NCI-H1930 (cell line): ENCODE measurements at places on chromosomes 13 and 19.

- DNase-seq: no peak
Measured at GRCh38 chr13:49641801-49642291, 13.5 kb downstream of the ARL11 start.

DNA sequence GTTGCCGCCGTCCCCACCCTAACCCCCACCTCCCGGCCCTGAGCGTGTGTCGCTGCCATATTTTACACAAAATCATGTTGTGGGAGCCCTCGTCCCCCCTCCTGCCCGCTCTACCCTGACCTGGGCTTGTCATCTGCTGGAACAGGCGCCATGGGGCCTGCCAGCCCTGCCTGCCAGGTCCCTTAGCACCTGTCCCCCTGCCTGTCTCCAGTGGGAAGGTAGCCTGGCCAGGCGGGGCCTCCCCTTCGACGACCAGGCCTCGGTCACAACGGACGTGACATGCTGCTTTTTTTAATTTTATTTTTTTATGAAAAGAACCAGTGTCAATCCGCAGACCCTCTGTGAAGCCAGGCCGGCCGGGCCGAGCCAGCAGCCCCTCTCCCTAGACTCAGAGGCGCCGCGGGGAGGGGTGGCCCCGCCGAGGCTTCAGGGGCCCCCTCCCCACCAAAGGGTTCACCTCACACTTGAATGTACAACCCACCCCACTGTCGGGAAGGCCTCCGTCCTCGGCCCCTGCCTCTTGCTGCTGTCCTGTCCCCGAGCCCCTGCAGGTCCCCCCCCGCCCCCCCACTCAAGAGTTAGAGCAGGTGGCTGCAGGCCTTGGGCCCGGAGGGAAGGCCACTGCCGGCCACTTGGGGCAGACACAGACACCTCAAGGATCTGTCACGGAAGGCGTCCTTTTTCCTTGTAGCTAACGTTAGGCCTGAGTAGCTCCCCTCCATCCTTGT is 6.4 kb downstream of the YIPF2 start:
- no peak for DNase-seq

DNA sequence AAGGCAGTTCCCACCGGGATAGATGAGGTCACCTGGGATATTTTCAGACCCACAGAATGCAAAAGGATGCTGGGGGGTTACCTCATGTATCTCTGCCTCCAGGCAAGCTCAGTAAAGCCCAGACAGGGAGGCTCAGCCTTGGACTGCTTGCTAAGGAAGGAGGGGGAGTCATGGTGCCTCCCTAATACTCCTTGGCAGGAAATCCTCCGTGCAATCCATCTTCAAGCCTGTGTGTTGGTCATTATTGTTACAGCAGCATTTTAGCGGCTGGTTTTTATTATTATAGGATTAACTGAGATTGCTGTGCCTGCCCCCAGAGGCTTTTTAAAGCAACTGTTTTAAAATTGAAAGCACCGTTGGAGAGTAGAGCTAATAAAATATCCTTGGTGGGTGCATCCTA is 188.5 kb upstream of the UBL3 start:
- no peak for DNase-seq

- DNase-seq: no peak
Measured at GRCh38 chr13:77492982-77493381, 42.5 kb upstream of the SCEL start.

DNA sequence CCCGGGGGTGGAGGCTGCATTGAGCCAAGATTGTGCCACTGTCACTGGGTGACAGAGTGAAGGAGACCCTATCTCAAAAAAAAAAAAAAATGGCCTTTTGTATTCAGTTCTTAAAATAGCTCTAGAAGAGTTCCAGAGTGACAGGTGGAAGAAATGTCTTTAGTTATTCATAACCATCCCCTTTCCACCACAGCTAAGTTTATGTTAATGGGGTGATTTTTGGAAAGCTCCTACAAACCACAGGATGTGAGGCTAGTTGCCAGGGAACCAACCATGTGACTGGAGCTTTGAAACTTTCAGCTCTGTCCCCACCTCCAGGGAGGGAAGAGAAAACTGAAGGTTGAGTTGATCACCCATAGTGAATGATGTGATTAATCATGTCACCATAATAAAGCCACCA is 6.9 kb downstream of the ZNF490 start:
- no peak for DNase-seq

GRCh38 chr13:30431269-30431940 is 9.1 kb downstream of the UBE2L5 start:
- DNase-seq: no peak

DNA sequence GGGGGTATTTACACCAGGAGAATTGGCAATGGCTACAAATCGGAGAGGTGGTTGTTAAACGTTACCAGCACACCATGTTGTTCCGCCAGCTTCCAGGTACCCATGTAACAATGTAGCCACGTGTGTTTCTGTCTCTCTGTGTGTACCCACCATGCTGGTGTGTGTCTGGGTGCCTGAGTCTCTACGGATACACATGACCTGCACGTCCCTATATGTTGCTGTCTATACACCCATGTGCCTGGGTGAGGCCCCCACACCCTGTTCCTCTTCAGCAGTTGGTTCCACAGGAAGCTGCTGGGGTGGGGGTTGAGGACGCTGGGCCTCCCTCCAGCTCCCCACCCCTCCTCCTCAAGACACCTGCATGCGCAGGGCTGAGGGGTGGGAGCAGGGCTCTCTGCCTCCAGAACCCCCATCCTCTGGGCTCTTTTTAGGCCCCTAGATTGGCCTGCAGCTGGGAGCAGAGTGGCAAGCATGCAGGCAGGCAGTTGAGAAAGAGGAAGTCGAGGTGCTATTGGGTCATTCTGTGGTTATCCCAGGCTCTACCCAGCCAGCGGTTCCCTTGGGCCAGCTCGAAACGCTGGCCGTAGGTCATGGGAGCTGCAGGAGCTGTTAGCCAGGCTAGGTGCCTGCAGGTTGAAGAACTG is at the start of gene ARHGEF18:
TSS of gene ARHGEF18 (plus strand) at position 351 of the 644 bp plus-strand sequence. CDS start 13,954 bp downstream, outside the sequence.
- DNase-seq: no peak

DNA sequence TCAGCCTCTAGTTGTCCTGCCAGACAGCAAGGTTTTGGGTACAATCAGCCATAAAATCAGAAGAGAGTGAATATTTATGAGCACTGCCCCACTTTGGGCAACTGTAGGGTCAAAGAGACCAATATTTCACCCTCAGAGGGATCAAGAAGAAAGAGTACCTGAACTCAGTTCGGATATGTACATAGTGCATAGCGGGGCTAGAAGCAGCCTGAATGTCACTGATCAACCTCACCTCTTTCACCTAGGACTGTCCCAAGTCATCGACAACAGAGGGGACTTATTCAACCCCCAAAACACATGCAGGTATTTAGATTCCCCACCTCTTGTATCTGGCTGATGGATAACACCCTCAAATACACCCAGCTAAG is 446.9 kb downstream of the COG6 start:
- DNase-seq: no peak

- no peak for DNase-seq
Measured at GRCh38 chr19:19057317-19057716, 6.5 kb upstream of the SLC25A42 start.

DNA sequence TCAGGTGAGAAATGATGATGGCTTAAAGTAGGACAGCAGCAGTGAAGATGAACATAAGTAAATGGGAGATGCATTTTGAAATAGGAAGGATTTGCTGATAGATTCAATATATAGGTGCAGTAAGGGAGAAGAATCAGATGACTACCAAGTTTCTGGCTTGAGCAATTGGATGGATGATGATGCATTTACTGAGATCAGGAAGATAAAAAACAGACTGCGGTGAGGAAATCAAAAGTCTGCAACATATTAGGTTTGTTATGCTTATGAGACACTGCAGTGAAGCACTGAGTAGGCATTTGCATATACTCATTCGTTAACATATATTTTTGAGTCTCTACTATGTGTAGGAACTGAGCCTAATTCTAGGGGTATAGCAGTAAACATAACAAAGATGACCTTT is 184.2 kb downstream of the LACC1 start:
- DNase-seq: no peak

- DNase-seq: no peak
Measured at GRCh38 chr13:20980430-20980829, 77.9 kb upstream of the XPO4 start.

DNA sequence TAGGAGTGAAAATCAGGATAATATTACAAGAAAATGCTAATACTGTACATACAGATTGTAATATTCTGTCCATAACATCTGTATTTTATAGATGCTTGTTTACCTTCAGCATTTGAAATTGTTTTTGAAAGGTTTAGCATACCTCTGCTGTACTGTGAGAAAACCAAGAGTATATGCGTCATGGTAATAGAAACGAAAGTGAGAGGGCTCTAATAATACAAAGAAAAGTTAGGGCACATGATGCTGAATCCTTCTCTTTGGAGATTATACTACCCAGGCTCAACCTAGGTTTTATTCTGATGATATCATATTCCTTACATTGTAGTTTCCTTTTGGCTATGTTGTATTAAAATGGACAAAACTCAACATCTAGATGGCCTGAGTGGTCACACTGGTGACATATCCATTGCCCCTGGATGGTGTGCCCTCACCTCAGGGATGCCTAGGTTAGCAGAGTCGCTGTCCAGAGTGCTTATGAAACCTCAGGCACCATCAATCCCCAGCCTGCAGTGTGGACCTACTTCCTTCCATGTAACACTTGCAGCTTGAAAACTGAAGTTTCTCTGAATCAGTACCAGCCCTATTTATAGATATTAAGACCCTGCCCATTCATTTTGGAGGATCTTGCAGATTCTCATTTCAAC is 253.7 kb downstream of the KCTD12 start:
- no peak for DNase-seq

DNA sequence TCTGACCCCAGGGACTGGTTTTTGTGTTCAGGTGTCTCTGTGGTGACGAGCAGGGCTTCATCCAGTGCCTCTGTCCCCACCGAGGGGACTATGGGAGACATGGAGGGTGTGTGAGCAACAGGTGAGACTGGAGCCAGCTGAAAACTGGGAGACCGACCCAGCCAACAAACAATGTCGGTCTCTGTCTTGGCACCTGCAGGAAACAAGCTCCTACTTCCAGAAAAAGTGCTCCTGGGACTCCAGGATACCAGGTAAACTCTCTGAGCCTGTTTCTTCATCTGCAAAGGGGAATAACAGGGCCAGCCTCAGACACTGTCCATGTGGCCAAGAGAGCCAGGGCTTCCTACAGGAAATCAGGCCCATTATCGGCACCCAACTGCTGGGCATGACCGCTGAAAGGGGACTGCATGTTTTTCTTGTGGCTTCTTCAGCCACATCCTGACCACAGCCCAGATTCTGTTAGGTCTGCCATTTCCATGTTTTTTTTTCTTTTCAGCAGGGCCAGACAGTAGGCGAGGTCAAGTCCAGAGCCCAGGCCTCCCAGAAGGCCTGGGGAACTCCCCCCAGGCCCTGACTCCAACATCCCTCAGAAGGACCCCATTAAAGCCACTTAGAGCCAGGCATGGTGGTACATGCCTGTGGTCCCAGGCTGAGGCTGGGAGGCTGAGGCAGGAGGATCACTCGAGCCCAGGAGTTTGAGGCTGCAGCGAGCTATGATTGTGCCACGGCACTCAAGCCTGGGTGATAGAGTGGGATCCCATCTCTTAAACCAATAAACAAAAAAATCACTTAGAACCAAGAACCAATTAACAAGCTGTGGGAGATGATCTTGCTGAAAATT is 836 bp upstream of the BST2 start:
- DNase-seq: no peak

DNA sequence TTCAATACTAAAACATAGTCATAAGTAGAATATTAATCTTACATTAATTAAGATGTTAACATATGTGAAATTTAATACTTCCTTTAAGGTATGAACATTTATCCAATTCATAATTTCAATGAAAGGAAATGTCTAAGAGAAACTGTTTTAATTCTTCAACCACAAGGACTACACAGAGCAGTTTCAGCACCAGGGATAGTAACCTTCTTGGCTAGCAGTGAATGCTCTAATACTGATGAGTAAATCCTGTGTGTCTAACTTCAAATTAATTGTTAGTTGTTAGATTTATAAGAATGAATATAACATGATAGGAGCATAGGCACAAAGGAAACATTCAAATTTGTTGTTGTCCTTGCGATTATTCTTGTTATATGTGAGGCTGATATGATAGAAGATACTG is 15.6 kb upstream of the NBEA start:
- no peak for DNase-seq

DNA sequence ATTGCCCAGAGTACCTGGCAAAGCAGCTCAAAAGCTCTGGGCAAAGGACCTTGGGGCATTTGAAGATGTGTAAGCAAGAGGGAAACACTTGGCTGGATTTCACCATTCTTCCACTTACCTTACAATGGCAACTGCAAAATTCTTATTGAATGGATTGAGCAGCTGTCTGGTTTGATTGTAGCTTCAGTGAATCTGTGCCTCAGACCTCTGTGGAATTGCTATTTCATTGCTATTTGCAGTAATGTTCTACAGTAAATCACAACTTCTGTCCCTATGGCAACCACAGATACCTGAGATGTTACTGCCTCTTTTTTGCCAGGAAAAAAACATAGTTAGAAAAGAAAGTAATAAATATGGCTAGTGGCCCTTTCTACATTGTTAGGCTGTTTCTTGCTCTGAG is 519.5 kb downstream of the SUCLA2 start:
- DNase-seq: no peak

DNA sequence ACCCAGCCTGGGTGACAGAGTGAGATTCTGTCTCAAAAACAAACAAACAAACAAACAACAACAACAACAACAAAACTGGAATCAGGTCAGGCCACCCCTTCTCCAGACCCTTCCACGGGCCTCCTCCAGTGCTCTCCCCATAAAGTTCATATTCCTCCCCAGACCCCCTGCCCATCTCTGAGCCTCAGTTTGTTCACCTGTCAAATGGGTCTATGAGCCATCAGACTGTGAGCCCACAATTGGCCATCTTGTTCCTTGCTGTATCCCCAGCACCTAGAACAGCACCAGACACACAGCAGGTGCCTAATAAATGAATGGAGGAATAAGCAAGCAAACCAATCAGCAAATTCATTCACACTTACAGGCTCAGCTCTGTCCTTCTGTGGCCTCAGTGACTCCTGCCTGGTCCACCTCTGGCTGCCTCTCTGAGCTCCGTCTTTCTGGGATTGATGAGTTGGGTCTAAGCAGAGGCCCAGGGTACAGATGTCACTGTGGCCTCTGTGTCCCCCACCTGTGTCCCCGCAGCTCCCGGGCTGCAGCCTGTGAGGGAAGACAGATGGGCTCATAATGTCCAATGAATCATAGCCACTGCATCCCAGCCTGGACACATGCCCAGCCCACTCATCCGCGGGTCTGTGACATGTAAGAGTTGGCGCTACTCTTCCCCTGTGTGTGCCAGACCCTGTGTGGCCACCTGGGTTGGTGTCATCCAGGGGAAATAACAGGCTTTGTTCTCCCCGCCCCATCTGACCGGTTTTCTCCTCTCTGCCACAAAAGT is 19.6 kb upstream of the PTPRS start:
- DNase-seq: no peak

DNA sequence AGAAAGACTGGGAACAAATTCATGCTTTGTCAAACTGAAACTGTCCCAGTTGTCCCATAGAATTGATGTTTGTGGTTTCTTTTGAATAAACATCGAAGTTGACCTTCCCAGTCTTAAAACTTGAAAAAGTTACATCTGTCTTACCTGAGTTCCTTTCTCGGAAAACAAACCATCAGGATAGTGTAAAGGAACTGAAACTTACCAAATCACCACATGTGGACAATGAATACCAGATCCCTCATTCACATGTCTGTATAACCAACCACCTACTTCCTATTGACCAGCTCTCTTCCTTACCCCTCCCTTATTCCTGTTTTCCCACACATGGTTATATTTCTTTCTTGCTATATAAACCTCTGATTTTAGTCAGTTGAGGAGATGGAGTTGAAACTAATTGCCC is 791.7 kb upstream of the PCDH20 start:
- DNase-seq: no peak
